Vagina (tissue), 2 donors: ENCODE measurements at places on chromosomes 4 and X.

- H3K27me3 ChIP-seq, result no peaks in the 10 kb centered on the region
- H3K4me1 ChIP-seq, result peaks cover 14% of the 10 kb centered on the region
- no peak overlapping the region for H3K27ac ChIP-seq
- H3K4me3 ChIP-seq, result no peak overlapping the region
These were observed 41.8 kb upstream of the IL21 start for GRCh38 chr4:122662701-122663100.

DNA sequence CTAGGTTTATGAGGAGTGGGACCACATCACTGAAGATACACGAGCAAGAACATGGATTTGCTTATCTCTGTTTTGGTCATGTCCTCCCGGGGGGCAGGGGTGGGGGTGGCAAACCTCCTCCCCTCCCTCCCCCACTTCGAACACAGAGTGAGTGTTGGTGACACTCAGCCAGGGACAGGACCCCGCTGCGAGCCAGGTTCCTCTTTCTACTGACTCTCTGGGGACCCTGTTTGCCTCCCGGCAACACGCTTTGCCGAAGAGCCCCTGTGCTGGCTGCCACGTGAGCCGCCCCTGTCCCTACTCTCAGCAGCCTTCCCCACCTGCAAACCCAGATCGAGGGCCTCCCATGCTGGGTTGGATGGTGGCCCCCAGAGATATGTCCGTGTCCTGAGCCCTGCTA, 34.7 kb downstream of the P2RY8 start:
- no peak overlapping the region for H3K27ac ChIP-seq
- H3K36me3 ChIP-seq, result no peaks in the 10 kb centered on the region
- no peak overlapping the region for H3K4me3 ChIP-seq
- no peak for DNase-seq
- no peaks in the 10 kb centered on the region for H3K27me3 ChIP-seq

GRCh38 chr4:172785613-172786012, 383.0 kb upstream of the GALNT7 start:
- H3K27me3 ChIP-seq, result no peaks in the 10 kb centered on the region
- DNase-seq, result no peak
- no peak overlapping the region for H3K27ac ChIP-seq
- no peak overlapping the region for H3K4me3 ChIP-seq

DNA sequence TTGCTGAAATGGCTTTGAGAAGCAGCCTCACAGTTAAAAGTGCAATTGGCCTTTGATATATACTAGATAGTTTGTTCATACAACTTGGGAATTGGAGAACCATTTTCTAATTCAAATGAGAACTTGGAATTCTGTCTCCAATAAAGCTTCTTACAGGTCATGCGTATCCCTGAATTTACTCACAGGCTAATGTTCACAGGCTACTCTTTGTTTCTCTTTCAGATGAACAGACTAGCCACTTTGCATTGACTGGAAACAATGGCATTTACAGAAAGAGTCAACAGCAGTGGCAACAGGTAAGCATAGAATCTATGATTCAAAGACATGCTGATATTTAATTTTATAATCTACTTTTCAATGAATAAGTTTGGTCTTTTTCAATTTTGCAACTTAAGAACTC, 13.5 kb downstream of the AFF1 start:
- no peak overlapping the region for H3K4me3 ChIP-seq
- peaks cover 26% of the 10 kb centered on the region for H3K4me1 ChIP-seq
- no peaks in the 10 kb centered on the region for H3K27me3 ChIP-seq
- H3K36me3 ChIP-seq, result no peaks in the 10 kb centered on the region

DNA sequence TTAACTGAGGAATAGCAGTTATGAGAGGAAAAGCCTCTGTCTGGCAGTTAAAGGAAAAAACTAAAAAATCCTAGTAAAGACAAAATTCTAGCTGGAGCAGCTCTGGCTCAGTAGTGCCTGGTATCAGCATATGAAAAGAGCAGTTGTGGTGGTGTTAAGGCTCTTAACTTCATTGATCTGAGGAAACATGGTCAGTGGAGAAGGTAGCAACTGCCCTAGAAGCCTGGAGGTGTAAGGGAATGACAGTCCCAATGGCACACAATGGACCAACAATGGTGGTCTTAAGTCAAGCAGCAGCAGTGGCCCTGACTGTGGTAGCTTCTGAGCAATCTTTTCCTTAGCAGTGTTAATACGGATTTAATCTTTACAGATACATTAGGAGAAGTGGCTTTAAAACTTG, 189.6 kb upstream of the POF1B start:
- H3K4me1 ChIP-seq, result no peaks in the 10 kb centered on the region
- no peak overlapping the region for H3K4me3 ChIP-seq
- no peak for DNase-seq

DNA sequence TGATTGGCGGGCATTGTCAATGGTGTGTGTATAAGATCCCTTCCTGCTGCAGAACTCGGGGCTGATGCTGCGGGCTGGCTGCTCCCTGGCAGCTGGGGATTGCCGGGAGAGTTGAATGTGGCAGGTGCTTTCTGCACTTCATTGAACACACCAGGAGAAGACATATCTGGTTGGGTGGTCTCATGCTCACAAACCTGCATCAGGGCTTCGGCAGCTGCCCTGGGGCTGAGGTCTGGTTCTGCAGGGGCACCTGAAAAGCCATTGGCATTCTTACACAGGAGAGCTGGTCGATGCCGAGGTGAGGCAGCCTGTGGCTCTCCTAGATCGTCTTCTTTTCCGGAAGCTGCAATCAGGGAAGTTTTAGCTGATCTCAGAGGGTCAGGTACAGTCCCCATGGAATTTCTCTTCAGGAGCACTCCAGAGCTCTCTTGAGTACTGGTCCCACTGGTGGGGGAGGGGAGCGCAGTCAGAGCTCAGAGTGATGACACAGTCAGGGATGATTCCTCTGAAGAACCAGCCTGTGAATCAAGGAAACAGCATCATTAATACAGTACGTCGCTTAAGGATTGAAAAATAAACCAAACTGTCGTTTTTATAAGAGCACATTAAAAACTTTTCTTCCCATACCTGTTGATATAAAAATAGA, 57.8 kb downstream of the GPRIN3 start:
- no peak overlapping the region for H3K4me3 ChIP-seq
- no peaks in the 10 kb centered on the region for H3K36me3 ChIP-seq
- no peak overlapping the region for H3K27ac ChIP-seq
- no peak for DNase-seq
- no peaks in the 10 kb centered on the region for H3K4me1 ChIP-seq
- H3K27me3 ChIP-seq, result no peaks in the 10 kb centered on the region

- H3K4me1 ChIP-seq, result no peaks in the 10 kb centered on the region
- H3K27ac ChIP-seq, result no peak overlapping the region
- H3K36me3 ChIP-seq, result peaks cover 13% of the 10 kb centered on the region
- no peak for DNase-seq
- no peaks in the 10 kb centered on the region for H3K27me3 ChIP-seq
These were observed 9.6 kb downstream of the ZAR1 start for GRCh38 chr4:48499551-48500066.

GRCh38 chrX:120468479-120468824, 644 bp downstream of the LAMP2 start:
- H3K27ac ChIP-seq, result peak overlapping the region; percentile 88
- no peak for DNase-seq
- peak overlapping the region; percentile 67 for H3K4me3 ChIP-seq

- no peak overlapping the region for H3K27ac ChIP-seq
- H3K36me3 ChIP-seq, result no peaks in the 10 kb centered on the region
- H3K4me3 ChIP-seq, result no peak overlapping the region
- H3K27me3 ChIP-seq, result no peaks in the 10 kb centered on the region
These were observed 23.3 kb downstream of the RPGR start for GRCh38 chrX:38304010-38304409.

DNA sequence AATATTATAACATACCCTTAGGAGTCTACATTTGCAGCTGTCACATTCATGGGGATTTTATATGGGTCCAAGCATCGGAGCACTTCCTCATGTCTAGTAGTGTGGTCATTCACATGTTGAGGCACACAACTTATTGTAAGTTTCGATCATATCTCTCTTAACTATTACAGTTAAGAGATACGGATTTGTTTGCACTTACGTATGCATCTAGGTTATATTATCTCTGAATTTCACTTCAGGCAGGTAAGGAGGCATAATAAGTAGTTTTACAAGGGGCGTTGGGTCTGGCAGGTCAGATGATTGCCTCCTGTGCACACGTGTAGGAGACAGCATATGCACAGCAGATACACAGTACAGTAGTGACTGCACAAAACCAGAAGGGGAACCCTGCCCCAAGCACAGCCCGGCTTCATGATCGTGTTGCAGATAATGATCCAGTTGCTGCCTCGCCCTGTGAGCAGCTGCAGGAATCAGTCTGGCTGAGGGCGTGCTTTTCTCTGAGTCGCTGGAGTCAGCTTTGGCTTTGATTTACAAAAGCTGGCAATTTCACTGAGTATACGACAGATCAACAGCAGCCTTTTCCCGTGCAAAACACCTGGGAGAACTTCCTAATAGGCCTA, 302.9 kb upstream of the GATB start:
- no peaks in the 10 kb centered on the region for H3K27me3 ChIP-seq
- DNase-seq, result no peak
- no peaks in the 10 kb centered on the region for H3K4me1 ChIP-seq

- no peak overlapping the region for H3K27ac ChIP-seq
- no peaks in the 10 kb centered on the region for H3K36me3 ChIP-seq
- no peaks in the 10 kb centered on the region for H3K27me3 ChIP-seq
- H3K4me1 ChIP-seq, result no peaks in the 10 kb centered on the region
These were observed 16.9 kb upstream of the ARMCX2 start for GRCh38 chrX:101676571-101676970.
